ENCODE measurements at places on chromosomes 16 and 17.

- no peak for DNase-seq
These were observed 36.8 kb downstream of the HS3ST3B1 start for GRCh38 chr17:14337596-14338079.

GRCh38 chr16:55146966-55147365, 177.0 kb upstream of the IRX6 start:
- no peak for DNase-seq

GRCh38 chr17:4232168-4232813, 31.5 kb downstream of the ANKFY1 start:
- no peak for DNase-seq

- DNase-seq, result no peak
These were observed 16.6 kb downstream of the TBC1D16 start for GRCh38 chr17:80018917-80019651.

- no peak for DNase-seq
These were observed 19.6 kb downstream of the TMC5 start for GRCh38 chr16:19437280-19437679.

DNA sequence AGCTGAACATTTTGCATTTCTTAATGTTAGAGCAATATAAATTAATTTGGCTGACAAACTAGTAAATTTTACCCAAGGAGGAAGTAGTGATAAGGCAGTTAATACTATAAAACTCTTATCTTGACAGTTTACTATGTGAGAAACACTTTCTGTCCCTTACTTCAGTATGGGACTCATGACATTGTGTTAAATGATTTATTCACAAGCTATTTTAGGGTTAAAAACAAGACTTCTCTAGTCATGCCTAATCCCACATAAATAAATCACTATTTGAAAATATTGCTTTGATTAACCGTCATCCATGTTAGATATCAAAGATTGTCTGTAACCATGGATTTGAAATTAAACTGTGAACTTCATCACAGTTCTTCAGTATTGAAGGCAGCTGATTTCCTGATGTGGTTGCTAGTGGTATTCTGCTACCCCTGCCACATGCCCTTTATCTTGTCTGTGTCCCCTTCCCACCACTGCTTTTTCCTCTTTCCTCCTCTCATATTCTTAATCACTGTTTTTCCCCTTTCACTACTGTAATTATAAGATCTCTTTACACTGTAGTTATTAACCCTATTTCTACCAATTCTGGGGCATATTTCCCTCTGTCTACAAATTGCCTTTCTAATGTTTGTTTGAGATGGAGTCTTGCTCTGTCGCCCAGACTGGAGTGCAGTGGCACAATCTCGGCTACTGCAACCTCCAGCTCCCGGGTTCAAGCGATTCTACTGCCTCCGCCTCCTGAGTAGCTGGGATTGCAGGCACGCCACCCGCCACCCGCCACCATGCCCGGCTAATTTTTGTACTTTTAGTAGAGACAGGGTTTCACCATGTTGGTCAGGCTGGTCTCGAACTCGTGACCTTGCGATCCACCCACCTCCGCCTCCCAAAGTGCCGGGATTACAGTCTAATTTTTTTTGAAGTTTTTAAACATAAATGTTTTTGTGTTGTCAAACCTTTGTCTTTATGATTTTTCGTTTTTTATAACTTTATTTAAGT, 95.6 kb downstream of the STXBP4 start:
- no peak for DNase-seq

- no peak for DNase-seq
These were observed 290.5 kb downstream of the CPPED1 start for GRCh38 chr16:12513076-12513790.

- peak; percentile 87 for DNase-seq
These were observed 1.7 kb downstream of the HS3ST3B1 start for GRCh38 chr17:14302431-14303099.

DNA sequence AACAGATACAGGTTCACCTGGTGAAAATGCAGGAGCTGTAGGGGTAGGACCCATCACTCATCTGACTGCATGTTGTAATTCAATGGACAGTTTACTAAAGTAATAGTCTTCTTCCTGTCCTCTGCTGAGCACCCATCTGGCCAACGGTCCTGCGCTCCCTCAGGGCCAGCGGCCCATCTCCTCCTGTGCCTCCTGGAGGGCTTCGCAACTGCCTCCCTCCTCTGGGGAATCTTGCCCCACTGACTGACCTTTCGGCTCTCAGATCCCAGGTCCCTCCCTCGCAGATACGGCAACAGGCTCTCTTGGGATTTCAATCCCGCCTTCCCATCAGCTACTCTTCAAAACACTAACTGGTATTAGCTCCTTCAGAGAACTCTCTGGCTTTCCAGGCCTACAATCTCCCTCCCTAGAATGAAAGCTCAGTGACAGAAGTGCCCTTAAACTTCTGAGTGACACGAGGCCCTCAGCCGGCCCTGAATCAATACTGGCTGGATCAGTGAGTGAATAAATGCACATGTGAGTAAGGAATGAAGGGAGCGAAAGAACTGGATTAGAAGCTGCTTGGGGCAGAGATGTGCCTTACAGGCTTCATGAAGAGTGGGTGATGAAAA, 1.3 kb downstream of the PEMT start:
- DNase-seq, result no peak

- DNase-seq, result peak; percentile 87
These were observed 38.8 kb downstream of the C16orf95 start for GRCh38 chr16:87278191-87279093.

- DNase-seq, result no peak
These were observed 70.3 kb downstream of the MYO1D start for GRCh38 chr17:32806646-32807045.

DNA sequence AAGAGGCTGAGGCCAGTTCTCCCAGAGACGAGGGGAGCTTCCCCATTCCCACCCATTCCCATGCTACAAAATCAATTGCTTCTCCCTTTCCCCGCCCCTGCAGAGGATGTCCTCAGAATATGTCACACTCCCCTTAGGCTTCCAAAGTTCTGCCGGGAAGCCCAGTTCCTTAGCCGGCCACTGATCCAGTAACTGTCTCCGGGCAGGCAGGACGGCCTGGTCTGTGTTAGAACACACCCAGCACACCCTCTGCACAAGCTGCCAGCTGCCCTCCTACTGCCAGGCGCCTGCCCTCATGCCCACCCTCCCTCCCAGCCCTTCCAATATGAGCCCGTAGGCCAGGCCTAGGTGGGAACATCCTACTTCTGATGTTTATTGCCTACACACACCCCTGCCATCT, 31.1 kb downstream of the SGSM2 start:
- no peak for DNase-seq

DNA sequence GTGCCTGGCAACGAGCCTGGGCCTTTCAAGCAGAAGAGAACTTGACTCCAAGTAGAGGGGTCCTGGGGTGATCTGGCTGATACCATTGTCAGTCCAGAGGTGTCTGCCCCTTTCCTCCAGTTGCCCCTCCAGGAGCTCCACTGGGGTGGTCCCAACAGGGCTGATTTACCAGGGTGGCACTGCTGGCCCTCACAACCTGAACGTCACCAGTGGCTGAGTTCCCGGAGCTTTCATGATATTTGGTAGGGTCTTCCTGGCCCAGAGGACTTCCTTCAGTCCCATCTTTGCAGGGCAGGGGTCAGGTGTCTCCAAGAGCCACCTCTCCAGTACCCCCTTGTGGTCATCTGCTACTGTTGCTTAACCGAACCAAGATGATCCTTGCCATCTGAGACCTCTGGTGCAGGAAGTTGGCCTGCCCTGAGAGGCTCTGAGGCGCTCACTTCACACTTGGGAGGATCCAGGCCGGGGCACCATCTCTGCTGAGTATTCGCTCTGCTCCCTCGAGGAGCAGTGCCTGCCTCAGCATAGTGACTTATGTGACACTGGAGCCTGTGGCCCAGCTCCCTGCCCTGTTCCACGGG, 3.5 kb downstream of the LIMD2 start:
- DNase-seq, result peak; percentile 35

DNA sequence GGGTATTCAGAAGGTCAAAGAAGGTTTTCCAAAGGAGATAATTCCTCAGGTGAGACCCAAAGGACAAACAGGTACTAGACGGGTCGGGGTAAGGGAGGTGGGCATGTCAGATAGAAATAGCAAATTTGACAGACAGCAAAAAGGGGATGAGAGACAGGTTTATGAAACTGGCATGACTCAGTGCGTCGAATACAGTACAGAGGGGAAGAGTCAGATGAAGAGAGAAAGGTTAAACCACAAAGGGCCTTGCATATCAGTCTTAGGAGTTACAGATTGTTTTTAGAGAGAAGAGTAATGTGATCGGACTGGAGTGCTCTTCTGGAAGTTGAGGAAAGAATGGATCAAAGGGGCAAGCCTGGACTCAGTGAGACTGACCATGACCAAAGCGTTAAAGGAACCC, 88.4 kb downstream of the ZZEF1 start:
- no peak for DNase-seq

GRCh38 chr17:63082952-63083351, 116.9 kb downstream of the TANC2 start:
- no peak for DNase-seq

- no peak for DNase-seq
These were observed 435.8 kb upstream of the EEF2KMT start for GRCh38 chr16:5533321-5533888.

DNA sequence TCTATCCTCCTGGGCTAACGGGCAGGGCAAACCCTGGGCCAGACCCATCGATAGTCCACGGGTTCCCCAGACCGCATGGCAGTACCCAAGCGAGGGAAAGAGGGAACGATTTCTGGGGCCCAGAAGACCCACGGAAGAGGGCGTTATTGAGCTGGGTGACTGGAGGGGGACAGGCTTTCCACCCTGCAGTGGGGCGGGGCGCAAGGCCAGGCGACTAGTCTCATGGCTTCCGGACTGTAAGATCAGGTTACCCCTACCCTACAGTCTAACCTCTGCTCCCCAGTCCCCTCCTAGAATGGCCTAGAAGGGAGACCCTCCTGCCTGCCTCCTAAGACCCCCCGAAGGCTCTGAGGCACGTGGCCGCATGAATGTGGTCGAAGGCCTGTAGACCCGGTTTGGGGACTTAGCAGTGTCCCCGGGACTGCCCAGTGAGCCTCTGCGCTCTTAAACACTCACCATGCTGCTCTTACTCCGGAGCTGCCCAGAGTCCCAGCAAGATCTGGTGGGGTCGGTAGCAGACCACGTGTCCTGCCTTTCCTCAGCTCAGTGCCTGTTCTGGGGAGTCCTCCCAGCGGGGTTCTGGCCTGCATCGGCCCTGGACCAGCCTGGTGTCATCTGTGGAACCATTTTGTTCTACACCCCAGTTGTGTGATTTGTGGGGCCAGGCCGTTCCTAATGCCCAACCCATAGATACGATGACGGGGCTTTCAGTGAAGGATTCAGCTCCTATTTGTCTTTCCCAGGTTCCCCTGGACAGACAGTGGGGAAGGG, 13.2 kb upstream of the AURKB start:
- peak; percentile 56 for DNase-seq

DNA sequence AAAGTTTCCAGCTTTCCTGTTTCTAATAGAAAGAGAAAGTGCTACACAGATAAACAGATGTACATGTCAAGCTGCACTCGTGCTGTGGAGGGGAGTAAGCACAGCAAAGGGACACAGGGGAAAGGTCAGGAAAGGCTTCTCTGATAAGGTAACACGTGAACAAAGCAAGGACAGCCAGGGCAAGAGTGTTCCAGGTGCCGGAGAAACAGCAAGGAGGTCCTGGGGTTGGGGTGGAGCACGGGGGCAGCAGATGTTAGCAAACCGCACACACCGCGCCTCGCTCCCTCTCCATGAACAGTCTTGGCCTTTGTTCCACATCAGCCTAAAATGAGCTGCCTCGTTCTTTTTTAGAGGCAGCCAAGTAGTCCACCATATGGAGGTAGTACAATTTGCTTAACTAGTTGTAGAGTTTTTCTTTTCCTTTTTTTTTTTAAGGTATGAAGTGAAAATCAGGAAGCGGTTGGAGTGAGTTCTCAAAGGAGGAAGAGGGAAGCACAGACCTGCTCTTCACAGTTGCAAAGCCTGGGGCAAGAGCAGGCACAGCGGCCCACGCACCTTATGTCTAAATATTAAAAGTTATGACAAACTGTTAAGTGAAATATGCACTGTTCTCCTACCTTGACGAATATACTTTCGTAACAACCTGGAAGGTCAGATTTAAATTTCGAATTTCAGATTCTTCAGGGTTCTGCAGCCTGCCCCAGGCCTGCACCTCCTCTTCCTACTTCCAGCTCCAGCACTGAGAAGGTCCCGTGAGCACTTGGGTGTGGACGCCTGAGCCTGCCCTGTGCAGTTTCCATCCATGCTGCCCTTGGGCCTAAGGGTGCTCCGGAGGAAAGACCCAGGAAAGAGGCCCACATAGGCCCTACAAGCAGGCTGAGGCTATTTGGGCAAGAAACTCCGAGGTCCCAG, 41.5 kb upstream of the RPH3AL start:
- DNase-seq, result no peak

Data from testis (tissue), 5 donors.